ENCODE measurements at places on chromosomes 12 and 14. TPM values are rescaled to one million over a fixed set of nuclear protein-coding genes. Genes with fewer than 3 reads are reported as not detected.
A peak's percentile ranks its signal among the peaks of the same experiment; 100 is the strongest.

The LRRC23 gene
- 9.0 TPM for total RNA-seq

The TMEM30B gene
- total RNA-seq, result 10.1 TPM

- DNase-seq, result peak; percentile 80
These were observed 16.6 kb upstream of the PLEK2 start for GRCh38 chr14:67428501-67429031.

GRCh38 chr12:14605401-14605989 is 37.8 kb upstream of the PLBD1 start:
- no peak for DNase-seq

The BICDL1 gene
- total RNA-seq, result 18.6 TPM

The NUAK1 gene
- 14.0 TPM for total RNA-seq

DNA sequence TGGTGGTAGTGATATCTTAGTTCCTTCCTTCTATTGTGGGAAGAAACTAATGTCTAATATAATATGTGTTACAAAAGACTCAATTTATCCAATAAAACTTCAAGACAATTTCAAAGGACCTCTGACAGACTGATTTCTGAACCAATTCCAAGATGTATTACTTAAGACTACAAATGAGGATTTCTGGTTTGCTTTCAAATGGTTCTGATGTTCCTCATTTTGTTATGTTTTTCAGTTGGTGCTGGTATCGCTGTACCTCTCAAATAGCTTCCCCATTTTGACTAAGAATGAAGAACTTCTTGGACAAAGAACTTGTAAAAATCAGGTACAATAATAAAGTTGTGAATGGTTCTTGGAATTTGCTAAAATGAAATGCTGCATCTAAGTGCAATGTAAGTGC is 19.4 kb upstream of the MBIP start:
- no peak for DNase-seq

- no peak for DNase-seq
These were observed 16.3 kb downstream of the AKAP6 start for GRCh38 chr14:32345311-32345791.

The RAN gene
- total RNA-seq, result 1,427 TPM

DNA sequence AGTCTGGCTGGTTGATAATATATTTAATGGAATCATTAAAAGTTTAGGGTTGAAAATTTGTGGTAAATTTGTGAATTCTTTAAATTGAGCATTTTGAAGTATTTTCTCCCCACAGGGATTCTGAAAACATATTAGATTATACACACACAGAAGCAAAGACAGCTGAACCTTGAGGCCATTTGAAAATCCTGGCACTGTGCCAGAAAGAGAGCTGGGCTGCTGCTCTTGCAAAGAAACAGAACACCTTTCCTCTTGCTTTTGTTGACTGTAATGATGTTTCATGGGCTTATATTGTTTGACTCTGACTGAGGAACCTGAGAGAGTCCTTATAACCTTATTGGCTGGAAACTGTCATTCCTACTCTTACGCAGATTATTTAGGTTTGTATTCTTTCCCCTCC is 4.8 kb downstream of the RNF34 start:
- DNase-seq, result no peak

DNA sequence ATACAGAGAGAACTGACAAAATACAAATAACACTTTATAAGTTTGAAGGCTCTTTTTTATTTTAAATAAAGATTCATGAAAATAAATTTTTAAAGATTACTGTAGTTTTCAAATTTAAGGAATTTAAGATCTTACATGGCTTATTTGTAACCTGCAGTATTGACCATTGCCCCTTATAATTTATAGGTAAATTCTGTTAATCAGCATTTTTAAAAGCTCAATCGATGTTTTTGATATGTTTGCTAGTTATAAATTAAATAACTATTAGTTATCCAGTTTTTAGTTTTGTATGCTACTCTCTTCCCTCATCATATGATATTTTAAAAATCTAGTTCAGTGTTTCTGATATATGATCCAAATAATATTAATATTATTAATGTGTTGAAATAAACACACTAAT is 109.9 kb downstream of the MON2 start:
- DNase-seq, result no peak

- DNase-seq, result no peak
These were observed 5.2 kb downstream of the ADIPOR2 start for GRCh38 chr12:1695886-1696670.

The NFATC4 gene
- total RNA-seq, result 37.2 TPM

- DNase-seq, result peak; percentile 37
These were observed 28.0 kb upstream of the LRTM2 start for GRCh38 chr12:1792406-1792805.

The TMEM132C gene
- 0.33 TPM for total RNA-seq

The KIF5A gene
- 5.3 TPM for total RNA-seq

- DNase-seq, result no peak
These were observed 18.7 kb upstream of the CPM start for GRCh38 chr12:68951652-68952051.

The NGB gene
- not detected for total RNA-seq

DNA sequence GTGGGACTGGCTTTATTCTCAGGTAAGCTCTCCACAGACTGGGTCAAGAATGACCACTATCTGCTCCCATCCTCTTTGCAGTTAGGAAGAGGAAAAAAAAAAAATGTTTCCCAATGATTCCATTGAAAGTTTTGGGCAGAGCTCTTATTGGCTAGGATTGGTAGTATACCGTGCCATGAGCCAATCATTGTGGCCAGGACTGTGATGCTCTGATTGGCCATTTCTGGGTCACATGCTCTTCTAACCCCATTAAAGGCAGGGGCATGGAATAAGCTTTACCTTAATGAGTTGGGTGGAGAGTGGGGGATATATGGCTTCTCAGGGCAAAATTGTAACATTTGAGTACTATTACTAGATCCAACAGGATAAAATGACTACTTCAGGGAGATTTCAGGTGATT is 49.4 kb upstream of the WSCD2 start:
- DNase-seq, result peak; percentile 26

The ACSS3 gene
- 28.3 TPM for total RNA-seq

The KCNH5 gene
- total RNA-seq, result 2.5 TPM

- no peak for DNase-seq
These were observed 42.0 kb downstream of the BDKRB1 start for GRCh38 chr14:96297997-96298515.

GRCh38 chr12:22525426-22525825 is 18.9 kb downstream of the C2CD5 start:
- no peak for DNase-seq

DNA sequence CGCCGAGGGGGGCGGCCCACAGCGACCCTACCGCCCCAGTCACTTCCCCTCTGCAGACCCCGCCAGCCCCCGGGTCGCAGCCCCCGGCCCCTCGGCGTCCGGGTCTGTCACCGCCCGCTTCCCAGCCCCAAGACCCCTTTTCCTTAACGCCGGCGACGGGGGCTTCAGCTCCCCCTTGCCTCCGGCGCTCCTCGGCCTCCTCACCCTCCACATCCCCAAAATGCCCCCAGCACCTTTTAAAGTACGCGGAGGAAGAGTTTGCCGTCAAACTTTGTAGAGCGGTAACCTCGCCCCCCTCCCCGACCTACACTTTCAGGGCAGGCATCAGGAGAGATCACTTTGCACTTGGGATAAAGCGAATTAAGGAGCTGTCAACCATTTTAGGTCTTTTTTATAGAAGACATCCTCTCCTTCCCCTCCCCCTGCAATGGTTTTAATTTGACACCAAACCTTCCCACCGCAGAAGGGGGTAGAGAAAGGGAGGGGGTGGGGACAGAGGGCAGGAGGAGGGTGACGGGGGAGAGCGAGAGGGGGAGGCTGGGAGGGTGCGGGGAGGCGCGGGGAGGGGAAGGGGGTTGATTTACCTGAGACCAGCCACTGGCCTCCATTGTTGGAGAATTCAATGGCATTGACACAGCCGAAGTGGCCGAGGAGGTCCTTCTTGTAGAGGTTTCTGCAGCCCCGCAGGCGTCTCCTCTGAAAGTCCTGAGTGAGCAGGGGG is 578 bp downstream of the DCAF5 start:
- DNase-seq, result no peak

The DIO2 gene
- total RNA-seq, result 0.18 TPM

DNA sequence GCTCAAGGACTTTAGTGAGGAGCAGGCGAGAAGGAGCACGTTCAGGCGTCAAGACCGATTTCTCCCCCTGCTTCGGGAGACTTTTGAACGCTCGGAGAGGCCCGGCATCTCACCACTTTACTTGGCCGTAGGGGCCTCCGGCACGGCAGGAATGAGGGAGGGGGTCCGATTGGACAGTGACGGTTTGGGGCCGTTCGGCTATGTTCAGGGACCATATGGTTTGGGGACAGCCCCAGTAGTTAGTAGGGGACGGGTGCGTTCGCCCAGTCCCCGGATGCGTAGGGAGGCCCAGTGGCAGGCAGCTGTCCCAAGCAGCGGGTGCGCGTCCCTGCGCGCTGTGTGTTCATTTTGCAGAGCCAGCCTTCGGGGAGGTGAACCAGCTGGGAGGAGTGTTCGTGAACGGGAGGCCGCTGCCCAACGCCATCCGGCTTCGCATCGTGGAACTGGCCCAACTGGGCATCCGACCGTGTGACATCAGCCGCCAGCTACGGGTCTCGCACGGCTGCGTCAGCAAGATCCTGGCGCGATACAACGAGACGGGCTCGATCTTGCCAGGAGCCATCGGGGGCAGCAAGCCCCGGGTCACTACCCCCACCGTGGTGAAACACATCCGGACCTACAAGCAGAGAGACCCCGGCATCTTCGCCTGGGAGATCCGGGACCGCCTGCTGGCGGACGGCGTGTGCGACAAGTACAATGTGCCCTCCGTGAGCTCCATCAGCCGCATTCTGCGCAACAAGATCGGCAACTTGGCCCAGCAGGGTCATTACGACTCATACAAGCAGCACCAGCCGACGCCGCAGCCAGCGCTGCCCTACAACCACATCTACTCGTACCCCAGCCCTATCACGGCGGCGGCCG is 1.1 kb downstream of the PAX9 start:
- peak; percentile 83 for DNase-seq

- DNase-seq, result no peak
These were observed 21.5 kb downstream of the SLC7A8 start for GRCh38 chr14:23162005-23162404.

DNA sequence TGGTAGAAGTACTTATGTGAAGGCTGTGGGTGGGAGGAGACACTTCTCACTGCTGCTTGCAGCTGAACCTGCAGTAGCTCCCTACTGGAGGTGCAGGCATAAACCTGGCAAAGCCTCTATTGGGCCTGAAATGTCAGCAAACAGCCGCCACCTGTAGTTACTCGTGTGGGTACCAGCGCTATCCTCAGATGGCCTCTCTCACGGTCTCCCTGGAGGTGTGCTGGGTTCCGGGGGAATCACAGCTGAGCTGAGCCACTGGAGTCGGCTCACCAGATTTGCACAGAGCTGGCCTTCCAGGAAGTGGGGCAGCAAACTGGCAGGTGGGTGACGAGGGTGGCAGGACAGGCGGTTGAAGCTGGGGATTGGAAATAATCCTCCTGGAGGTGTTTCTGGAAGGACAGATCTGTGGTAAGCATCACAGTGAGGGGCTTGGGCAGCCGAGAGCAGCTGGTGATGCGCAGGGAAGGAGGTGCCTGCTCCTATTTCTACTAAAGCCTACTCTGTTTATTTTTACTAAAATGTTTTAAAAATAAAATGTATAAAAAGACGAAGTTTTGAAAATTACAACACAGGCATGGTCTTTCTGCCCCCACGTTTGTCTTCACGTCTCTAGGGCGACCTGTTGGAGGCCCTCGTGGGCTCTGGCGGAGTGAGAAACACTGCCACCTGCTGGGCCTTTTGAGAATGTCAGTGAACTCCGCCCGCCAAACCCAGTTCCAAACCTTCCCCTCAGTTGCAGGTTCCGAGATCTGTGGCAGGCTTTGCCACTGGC is 67.8 kb upstream of the PLEKHG3 start:
- peak; percentile 93 for DNase-seq

GRCh38 chr12:80100591-80100990 is 1.3 kb downstream of the OTOGL start:
- DNase-seq, result no peak

GRCh38 chr14:99733540-99734405 is 49.7 kb downstream of the CYP46A1 start:
- peak; percentile 41 for DNase-seq

GRCh38 chr12:7434670-7435069 is 9.3 kb downstream of the CD163L1 start:
- no peak for DNase-seq

DNA sequence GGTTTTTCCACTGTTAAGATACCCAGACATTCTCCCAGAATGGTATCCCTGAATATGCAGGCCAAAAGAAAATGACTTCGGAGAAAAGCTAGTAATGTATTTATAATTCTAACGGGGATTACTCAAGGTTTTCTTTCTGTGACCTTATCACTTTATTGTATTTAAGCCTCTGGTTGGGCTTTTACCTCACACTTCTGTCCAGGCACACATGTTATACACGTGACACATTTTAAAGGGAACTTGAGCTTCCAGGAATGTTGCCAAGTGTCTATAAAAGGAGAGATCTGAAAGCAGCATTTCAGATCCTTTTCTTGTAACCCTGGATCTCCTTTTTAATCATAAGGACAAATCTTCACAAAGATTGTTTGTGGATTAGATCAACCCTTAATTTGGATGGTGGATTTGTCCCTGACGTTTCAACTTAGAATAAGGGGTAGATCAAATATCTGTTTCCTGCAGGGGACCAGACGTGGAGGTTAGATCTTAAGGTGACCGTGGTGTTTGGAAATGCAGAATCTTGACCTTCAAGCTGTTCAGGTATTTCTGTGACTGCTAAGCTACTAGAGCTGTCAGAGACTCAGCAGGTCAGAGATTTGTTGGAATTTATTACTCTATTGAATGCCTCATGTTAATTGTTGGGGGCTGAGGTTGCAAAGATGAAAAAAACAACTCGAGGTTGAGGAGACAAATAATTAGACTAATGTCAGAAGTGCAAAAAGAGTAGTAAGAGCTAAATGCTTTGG is 1.5 kb downstream of the CIPC start:
- DNase-seq, result no peak

Data from endodermal cell (in vitro differentiated cells).